Stimulated activated CD4-positive, alpha-beta T cell treated with anti-CD3 and anti-CD28 coated beads, Interleukin-1b, Interleukin-23, amount 100 ng/mL, for 1 hour (primary cell): ENCODE measurements at places on chromosomes 13 and 19.

DNA sequence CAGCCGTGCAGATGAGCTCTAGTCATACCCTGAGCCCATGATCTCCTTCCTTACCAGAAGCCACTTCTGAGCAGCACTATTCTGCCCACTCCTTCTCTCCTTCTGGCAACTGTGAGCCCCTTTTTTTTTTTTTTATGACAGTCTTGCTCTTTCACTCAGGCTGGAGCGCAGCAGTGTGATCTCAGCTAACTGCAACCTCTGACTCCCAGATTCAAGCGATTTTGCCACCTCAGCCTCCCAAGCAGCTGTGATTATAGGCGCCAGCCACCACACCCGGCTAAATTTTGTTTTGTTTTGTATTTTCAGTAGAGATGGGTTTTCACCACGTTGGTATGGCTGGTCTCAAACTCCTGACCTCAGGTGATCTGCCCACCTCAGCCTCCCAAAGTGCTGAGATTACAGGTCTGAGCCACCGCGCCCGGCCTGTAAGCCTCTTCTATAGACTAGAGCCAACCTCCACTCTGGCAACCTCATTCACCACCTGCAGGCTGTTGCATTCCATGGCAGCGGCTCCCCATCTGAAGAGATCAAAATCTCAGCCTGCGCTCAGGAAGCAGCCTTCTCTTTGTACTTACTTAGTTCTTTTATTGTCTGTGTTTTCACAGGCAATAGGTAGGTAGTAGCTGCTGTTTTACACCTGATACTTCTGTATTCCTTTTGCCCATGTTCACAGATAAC is 34.8 kb upstream of the NDFIP2 start:
- DNase-seq, result no peak

GRCh38 chr13:30829833-30830637 is 76.0 kb upstream of the MEDAG start:
- DNase-seq, result no peak

- no peak for DNase-seq
Measured at GRCh38 chr13:87667686-87668085, 3.5 kb upstream of the SLITRK5 start.

DNA sequence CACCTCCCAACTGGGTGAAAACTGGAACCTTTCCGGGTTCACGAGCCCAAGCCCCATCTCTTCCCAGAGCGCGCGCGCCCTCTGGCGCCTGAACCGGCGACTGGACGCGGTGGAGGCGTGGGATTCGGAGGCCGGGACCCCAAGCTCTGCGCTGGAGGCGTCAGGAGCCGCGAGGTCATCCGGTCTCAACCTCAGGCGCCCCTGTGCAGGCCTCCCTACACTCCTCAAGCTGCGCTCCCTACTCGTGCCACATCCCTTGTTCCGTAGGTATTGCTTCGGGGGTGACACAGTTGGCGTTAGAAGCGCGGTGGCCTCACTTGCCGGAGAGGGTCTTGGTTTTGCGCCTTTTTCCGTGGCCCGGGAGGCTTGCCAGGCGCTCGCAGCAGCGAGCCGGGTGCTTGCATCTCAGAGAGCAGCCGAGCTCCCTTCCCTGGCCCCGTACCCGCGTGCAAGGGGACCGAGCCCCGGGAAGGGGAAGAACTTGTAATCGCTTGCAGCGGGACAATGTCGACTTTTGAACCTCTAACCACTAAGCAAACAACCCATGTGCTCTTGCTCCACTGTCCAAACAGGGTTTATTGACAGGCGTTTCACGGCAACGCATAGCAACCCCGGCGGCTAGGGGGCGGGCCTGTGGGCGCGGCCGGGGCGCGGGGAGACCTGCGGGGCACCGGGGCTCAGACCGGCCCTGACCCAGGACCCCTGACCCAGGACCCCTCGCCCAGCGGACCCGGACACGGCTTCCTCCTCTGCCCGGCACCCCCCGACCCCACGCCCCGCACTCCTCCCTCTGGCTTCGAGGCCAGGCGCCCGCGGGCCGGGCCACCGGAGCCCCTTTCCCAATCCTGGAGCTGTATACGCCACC is 8.5 kb downstream of the CDX2 start:
- no peak for DNase-seq

GRCh38 chr19:30444253-30444671 is 72.1 kb downstream of the ZNF536 start:
- no peak for DNase-seq

DNA sequence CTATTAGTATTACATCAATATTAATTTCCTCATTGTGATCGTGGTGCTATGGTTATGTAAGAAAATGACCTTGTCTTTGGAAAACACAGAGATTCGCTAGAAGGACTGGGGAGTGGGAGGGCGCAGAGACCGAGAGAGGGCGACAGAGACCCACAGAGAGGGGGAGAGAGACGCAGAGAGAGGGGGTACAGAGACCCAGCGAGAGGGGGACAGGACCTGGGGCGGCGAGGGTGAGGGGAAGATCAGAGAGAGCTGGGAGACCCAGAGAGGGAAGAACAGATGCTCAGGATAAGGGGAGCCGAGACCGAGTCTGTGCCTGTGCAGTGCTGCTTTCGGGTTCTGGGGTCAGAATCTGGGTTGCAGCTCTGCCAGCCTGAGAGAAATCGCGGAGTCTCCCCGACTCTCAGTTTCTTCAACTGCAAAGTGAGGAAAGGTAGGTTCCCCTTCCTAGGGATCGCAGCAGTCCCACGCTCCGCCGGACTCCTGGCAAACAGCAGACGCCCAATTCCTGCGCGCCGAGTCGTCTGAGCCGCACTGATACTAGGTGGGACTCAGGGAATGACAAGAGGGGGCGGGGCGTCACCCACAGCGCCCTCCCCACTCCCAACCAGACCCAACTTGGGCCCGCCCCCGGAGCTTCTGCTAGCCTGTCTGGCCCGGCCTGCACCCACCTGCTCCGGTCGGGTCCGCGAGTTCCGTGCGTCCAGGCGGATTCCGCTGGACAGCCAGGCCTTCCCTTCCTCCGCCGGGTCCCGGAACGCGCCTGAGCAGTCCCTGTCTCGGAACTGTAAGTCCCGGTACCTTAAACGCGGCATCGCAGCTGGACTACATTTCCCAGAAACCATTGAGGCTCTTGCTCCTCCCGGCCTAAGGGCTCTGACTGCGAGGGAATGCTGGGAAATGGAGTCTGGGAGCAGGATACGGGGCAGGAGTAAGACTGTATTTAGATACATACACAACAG is 15.3 kb downstream of the IZUMO2 start:
- DNase-seq, result peak; percentile 35

GRCh38 chr13:43805071-43805468 is 18.3 kb upstream of the ENOX1 start:
- no peak for DNase-seq

GRCh38 chr19:54792814-54793213 is 10.6 kb upstream of the KIR2DL4 start:
- no peak for DNase-seq

DNA sequence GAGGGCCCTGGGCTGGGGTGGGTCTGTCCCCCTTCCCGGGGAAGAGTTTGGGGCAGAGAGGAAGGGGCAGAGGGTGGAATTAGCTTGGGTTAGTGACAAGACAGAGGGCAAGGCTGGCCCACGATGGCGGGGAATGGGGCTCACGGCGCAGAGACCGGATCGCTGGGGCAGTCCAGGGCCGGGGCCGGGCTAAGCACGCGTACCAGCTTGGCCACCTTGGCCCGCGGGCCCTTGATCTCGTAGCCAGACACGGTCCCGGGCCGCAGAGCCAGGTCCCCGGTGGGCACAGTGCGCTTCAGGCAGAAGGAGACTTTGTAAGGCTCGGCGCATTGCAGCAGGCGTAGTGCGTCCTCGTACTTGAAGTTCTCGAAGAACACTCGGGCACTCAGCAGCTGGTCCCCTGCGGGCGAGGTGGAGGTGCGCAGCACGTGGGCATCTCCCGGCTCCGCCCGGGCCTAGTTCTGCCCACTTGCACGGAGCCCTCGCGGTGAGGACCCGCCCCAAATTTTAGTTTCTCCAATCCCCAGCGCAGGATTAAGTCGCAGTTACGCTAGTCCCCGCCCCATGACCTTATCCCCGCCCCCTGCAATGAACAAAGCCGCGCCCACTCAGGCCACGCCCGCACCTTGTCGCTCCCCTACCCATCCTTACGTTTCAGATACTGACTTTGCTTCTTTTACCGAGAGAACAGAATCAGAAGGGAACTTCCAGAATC is 8.6 kb upstream of the HIPK4 start:
- peak; percentile 50 for DNase-seq

DNA sequence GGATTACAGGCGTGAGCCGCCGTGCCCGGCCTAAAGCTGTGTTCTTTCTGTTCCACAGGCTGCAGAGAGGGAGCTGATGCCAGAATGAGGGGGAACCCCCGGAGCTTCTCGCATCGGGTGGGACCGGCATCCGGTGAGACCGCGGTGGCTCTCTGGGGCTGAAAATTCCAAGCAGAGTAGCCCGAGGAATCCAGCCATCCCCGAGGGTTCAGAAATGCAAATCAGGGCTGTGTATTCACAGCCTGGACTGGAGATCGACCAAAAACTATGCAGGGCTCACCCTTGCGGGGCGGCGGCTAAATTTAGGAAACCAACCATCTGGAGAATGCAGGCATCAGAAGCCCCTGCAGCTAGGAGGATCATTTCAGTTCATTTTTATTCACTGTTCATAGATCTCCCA is 99.2 kb downstream of the GNG7 start:
- no peak for DNase-seq

- DNase-seq, result no peak
Measured at GRCh38 chr13:19056355-19056880, 125.2 kb downstream of the TUBA3C start.

DNA sequence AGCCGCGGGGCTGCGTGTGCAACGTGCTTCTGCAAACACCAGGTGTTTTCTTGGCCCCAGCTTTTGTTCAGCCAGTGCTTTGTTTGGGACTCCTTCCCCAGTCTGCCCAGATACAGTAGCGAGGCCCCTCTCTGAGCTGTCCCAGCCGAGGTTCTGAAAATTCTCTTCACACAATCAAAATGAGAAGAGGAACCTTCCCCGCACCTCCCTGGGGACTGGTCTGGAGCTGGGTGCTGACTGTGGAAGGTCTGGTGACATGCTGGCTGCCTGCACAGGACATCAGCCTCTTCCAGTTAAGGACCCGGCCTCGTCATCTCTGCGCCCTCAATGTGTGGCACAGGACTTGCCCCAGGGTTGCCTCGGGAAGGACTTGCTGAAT is 4.2 kb downstream of the ATP4A start:
- no peak for DNase-seq

DNA sequence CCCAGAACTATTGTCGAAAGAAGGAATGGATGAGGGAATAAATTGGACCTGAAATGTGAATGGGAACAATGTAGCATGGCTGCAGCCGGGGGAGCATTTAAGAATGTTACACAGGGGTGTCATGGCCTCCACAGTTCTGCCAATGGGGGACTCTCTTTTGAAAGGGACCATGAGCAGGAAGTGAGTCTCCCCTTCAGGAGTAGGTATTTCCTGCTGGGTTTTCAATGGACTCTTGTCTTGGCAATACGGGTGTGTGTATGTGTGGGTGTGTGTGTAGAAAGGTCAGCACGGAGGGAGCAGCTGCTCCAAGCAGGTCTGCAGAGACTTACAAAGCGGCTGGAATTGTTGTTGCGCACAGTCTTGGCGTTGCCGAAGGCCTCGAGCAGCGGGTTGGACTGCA is 24.4 kb downstream of the MYO1F start:
- DNase-seq, result no peak

- no peak for DNase-seq
Measured at GRCh38 chr13:59230484-59231264, 933.1 kb downstream of the DIAPH3 start.

GRCh38 chr13:48235341-48236135 is 2.5 kb downstream of the ITM2B start:
- no peak for DNase-seq

- DNase-seq, result peak; percentile 89
Measured at GRCh38 chr19:10580979-10581631, 6.0 kb downstream of the AP1M2 start.

GRCh38 chr19:55390461-55390880 is 4.7 kb downstream of the RPL28 start:
- DNase-seq, result no peak

DNA sequence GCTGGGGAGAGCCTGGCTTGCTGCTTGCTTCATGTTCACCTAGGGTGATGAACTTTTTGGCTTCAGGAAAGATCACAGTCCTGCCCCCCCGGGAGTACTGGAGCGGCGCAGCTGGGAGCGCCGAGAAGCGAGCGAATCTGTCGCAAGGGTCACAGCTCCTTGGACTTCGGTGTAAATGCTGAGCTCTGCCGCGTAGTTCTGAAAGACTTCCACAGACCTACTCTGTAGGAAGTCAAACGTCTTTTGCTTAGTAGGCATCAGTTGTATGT is 2.7 kb downstream of the ING1 start:
- no peak for DNase-seq

- no peak for DNase-seq
Measured at GRCh38 chr19:30044273-30045248, 102.5 kb downstream of the URI1 start.

- DNase-seq, result no peak
Measured at GRCh38 chr13:38405216-38405615, 55.6 kb downstream of the UFM1 start.

DNA sequence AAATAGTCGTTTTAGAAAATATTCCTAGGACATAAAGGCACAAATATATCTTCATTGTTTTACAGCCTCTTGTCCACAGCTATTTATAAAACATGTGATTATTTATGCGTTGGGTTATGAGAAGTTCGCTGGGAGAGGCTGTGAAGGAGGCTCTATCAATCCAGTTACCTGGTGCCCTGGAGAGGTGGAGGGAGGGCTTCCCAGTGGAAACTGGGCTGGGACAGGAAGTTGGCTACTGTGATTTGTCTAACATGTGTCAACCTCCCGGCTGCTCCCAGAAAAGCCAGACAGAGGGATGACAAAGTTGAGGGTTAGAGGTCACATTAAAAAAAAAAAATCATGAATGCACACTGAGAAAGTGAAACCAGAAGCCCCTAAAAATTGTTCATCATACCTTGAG is 346.5 kb downstream of the ZNF536 start:
- DNase-seq, result no peak

DNA sequence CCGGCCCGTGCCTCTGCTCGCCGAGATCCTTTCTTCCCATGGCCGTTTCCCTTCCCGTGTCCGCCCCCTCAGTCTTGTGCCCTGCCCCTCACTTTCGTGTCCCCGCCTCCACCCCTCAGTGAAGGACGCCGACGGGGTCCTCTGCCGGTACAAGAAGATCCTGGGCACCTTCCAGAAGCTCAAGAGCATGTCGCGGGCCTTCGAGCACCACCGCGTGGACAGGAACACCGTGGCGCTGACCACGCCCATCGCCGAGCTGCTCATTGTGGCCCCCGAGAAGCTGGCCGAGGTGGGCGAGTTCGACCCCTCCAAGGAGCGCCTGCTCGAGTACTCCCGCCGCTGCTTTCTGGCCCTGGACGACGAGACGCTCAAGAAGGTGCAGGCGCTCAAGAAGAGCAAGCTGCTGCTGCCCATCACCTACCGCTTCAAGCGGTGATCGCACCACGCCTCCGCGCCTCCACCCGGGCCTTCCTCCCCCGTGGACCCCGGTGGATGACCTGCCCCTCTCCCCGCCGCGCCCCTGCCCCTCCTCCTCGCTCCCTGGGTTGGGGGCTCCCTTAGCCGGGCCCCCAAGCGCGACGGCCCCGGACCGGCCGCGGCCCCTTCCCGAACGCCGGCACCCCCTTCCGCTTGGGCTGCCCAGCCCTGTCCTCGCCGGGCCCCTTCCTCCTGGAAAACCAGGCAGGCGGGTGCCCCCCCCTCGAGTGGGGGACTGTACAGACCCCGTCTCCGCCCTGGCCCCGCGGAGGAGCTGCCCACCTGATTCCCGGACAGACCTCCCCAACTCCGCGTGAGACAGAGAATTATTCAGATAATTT is 2.3 kb upstream of the U2AF2 start:
- no peak for DNase-seq

GRCh38 chr13:101116826-101117225 is 299.5 kb downstream of the NALCN start:
- no peak for DNase-seq
